ENCODE measurements at places on chromosomes 13 and 19.

- DNase-seq = no peak
Measured at GRCh38 chr19:43380771-43381386, 27.4 kb downstream of the CD177 start.

GRCh38 chr13:29279356-29280254 is 315.9 kb downstream of the SLC7A1 start:
- DNase-seq = no peak

GRCh38 chr13:46665633-46666482 is 112.9 kb downstream of the LRCH1 start:
- DNase-seq = no peak

DNA sequence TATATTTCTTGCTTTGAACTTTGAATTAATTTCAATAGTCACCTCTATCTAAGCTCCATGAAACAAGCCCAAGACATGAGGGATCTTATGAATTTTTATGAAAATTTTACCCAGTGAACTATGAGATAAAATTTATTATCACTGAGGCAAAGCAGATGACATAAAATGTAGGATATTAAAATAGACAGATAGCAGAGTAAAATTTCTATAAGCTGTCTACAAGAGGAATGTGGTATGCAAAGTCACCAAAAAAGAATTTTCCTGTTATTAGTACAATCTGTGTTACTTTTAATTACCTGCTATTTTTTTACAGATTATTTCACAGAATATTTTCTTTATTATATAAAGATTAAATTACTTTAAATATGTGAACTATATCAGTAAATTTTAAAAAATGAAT is 2312.6 kb downstream of the PCDH9 start:
- no peak for DNase-seq

GRCh38 chr19:35357867-35358573 is at the start of gene FFAR3:
TSS of gene FFAR3 (plus strand) at chr19:35358460. CDS start at chr19:35358891, 431 bp downstream.
- no peak for DNase-seq

GRCh38 chr19:38674388-38675171 is 27.1 kb downstream of the ACTN4 start:
- no peak for DNase-seq

DNA sequence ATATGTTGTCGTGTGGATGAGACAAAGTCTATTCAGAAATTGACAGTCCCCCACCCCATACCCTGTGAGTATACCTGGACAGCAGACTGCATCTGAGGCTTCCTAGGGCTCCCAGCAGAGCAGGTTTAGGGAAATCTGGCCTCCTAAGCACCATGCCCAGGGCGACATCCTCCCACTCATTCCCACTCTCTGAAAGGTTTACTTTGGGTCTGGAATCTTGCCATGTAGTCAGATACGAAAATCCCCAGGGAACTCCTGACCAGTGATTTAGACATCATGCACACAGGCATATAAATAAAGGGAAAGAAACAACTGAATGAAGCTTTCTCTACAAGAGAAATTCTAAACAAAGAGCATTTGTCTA is 717 bp upstream of the NALCN start:
- DNase-seq = no peak

DNA sequence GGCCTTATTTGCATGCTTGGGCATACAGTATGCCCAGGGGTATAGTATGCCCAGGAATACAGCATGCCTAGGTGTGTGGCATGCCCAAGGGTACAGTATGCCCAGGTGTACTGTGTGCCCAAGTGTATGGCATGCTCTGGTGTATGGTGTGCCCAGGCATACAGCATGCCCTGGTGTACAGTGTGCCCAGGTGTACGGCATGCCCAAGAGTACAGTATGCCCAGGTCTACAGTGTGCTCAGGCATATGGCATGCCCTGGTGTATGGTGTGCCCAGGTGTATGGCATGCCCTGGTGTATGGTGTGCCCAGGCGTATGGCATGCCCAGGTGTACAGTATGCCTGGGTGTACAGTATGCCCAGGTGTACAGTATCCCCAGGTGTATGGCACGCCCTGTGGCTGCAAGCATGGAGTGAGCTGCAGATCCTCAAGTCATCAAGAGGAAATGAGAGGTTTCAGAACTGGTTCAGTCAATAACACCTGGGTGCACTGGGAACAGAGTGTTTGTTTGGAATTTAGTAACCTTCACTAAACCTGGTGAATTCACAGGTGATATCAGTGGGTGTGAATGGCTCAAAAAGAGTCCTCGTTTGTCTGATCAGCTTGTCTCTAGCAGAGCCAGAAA is 7.8 kb upstream of the C13orf42 start:
- no peak for DNase-seq

DNA sequence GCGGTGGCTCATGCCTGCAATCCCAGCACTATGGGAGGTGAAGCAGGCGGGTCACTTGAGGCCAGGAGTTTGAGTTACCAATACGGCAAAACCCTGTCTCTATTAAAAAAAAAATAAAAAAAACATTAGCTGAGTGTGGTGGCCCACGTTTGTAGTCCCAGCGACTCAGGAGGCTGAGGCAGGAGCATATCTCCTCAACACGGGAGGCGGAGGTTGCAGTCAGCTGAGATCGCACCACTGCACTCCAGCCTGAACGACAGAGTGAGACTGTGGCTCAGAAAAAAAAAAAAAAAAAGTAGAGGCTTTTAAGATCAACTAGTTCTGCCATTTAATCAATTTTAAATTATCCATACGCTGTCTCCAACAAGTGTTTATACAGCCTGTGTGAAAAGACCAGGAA is 1130.3 kb downstream of the PCDH9 start:
- DNase-seq = no peak

GRCh38 chr13:90336507-90336906 is 1011.0 kb upstream of the MIR17HG start:
- DNase-seq = no peak

- DNase-seq = no peak
Measured at GRCh38 chr19:43814663-43815352, 12.3 kb upstream of the ZNF283 start.

GRCh38 chr13:49307365-49307764 is 59.6 kb downstream of the CDADC1 start:
- DNase-seq = no peak

DNA sequence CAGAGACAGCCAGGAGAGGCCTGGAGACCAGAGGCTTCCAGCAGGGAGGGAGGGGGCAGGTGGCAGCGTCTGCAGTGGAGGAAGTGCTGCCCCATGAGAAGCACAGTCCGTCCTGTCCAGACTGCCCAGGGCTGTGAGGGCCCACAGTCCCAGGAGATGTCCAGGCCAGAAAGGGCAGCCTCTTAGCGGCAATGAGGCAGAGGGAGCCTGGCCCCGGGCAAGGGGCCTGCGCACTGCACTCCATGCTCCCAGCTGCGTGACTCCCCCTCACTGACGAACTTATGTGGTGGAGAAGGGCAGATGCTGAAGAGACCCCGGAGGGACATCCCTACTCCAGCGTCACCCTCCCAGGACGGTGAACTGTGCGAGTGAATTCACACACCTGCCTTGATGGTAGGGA is 115.3 kb downstream of the SOX1 start:
- no peak for DNase-seq

- no peak for DNase-seq
Measured at GRCh38 chr19:40596608-40597328, 4.4 kb upstream of the LTBP4 start.

GRCh38 chr13:98950705-98951104 is 27.2 kb downstream of the DOCK9 start:
- no peak for DNase-seq

DNA sequence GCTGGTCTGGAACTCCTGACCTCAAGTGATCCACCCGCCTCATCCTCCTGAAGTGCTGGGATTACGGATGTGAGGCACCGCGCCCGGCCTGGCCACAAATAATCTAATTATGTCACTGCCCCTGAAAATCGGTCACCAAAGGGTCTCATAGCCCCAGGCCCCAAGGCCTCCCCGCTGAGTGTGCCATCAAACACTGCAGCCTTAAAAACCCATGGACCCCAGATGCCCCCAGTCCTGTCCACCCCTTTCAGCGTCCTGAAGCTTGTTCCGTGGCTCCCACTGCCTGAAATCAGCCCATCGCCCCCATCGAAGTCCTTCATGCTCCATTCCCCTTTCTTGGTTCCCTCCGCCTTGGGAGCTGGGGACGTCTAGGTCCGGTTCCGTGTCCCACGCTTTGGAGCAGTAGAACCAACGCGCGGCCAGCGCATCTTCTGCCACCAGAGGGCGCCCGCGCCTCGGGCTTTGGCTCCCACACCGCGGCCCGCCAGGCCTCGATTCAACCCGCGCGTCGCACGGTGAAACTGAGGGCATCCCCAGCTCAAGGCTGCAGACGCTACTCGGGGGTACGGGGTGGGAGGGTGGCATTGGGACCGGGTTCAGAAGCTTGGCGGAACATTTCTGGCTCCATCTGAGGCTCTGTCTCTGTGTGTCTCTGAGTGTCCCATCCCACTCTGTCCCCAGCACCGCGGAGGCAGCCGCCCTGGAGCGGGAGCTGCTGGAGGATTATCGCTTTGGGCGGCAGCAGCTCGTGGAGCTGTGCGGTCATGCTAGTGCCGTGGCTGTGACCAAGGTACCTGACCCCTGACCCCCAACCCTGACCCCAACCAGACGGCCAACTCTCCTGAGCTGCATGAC is 3.5 kb downstream of the YJEFN3 start:
- peak; percentile 62 for DNase-seq

GRCh38 chr19:1164684-1165531 is 9.2 kb downstream of the SBNO2 start:
- DNase-seq = no peak

- no peak for DNase-seq
Measured at GRCh38 chr19:45467115-45467455, 711 bp upstream of the FOSB start.

DNA sequence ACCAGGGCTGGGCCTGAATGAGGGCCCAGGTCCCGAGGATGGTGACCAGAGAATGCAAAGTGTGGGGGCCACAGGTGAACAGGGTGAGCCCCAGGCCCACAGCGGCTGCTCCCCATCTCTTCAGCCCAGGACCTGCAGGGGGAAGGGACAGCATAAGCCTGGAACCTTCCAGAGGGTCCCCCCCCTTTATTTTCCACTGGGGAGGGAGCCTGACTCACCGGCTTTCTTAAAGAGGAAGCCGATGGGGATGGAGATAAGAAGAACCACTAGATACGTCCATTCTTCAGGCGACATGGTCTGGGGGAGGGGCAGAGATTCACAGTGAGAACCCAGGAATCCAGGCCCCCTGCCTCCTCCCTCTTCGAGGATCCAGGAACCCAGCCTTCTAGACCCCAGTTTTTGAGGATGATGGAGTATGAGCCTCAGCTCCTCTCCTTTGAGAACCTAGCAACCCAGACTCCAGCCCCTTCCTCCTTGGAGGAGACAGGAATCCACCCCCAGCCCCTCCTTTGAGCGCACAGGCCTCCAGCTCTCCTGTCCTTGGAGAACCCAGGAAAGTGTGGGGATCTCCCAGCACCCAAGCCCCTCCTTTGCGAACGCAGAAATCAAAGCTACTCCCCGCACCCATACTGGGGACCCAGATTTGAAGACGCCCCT is 1.0 kb downstream of the MBOAT7 start:
- DNase-seq = peak; percentile 63

- no peak for DNase-seq
Measured at GRCh38 chr13:41858780-41859179, 102.1 kb downstream of the VWA8 start.

DNA sequence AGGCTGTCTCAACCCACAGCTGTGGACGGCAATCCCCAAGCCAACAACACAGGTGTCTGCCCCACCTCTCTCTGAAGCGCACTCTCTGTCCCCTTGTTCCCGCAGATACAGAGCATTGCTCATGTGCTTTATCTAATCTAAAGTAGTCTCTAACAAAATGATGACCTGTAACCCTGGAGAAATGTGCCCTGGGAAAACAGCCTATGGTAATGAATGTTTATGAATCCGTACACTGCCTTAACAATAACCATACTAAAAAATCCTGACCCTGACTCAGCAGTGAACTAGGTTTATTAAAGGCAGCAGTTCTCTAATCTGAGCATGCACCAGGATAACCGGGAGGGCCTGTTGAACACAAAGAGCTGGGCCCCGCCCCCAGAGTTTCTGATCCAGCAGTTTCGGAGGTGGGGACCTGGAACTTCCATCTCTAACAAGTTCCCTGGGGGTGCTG is 50.7 kb upstream of the SLC15A1 start:
- no peak for DNase-seq

Data from activated CD8-positive, alpha-beta memory T cell treated with anti-CD3 and anti-CD28 coated beads for 4 hours (primary cell).